ENCODE measurements at places on chromosomes 12 and 14.

- DNase-seq: no peak
These were observed 13.9 kb upstream of the PITPNM2 start for GRCh38 chr12:123164710-123165261.

- DNase-seq: no peak
These were observed 7.6 kb downstream of the AJUBA start for GRCh38 chr14:22974530-22975313.

- DNase-seq: no peak
These were observed 132.0 kb downstream of the PPM1H start for GRCh38 chr12:62802984-62803383.

GRCh38 chr12:110107369-110108281 is 16.5 kb upstream of the IFT81 start:
- DNase-seq: no peak

DNA sequence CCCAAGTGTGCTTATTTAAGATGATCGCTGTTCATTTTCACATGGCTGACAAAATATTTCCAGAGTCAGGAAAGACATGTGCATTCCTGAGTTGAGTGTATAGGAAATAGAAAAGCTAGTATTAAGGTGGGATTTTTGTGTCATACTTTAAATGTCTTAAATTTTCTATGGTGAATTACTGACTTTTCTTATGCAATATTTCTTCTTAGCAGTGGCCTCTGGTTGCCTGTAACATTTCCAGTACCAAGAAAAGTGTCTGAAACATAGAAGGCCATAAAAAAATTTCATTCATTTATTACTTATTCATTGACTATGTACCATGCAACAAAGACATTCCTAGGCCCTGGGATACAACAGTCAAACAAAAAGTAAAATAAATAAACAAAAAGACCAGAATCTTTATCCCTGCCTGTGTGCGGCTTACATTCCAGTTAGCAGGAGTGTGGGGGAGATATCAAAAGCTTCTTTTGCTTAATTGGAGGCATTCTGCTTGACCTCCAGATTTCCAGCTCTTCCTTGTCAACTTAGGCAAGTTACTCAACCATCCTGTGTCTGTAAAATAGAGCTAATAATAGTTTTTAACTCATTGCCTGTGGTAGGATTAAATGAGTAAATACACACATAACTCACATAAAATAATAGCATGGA is 216.3 kb upstream of the FLRT2 start:
- no peak for DNase-seq

GRCh38 chr12:14284184-14284722 is 81.2 kb upstream of the ATF7IP start:
- DNase-seq: no peak

DNA sequence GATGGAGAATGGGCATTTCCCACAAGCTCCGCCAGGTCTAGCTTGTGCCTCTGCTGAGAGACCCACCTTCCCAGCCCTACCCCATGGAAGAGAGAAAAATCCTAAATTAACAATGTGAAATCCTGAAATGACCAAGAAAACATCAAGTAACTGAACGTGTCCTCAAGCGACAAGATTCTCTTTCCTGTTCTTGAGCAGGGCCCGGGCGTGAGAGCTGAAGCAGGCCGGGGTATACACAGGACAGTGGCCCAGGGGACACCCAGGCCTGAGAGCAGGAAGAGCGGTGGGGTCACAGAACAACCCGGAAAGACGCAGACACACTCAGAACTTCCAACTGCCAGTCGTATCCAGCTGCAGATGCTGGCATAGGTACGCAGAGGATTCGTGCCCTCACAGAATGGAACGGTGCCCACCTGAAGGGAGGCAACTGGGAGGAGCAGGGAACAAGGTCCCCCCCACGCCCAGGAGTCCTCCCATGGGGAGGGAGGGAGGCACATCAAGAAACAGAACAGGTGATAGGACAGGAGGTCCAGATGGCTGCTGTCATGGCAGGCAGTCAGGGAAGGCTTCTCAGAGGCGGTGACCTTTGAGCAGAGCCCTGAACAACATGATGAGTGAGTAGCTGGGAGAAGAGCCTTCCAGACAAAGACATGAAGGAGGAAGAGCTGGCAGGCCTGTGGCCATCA is 9.1 kb downstream of the RIMBP2 start:
- no peak for DNase-seq

DNA sequence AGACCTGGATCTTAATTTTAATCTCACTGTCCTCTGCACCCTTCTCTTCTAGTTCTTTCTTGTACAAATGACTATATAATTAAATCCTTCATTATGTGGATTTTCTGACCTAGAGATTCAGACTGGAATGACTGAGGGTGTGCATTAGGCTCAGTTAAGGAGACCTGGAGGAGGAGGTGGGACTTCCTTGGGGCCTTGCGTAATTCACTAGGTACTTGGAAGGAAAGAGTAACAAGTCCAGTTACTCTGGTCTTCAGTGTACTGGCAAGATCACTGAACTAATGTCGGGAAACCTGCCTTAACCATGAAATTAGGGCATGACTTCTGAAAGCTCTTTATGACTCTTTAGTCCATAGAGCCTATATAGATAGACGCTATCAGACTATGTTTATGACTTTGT is 441.4 kb downstream of the EGLN3 start:
- DNase-seq: no peak

DNA sequence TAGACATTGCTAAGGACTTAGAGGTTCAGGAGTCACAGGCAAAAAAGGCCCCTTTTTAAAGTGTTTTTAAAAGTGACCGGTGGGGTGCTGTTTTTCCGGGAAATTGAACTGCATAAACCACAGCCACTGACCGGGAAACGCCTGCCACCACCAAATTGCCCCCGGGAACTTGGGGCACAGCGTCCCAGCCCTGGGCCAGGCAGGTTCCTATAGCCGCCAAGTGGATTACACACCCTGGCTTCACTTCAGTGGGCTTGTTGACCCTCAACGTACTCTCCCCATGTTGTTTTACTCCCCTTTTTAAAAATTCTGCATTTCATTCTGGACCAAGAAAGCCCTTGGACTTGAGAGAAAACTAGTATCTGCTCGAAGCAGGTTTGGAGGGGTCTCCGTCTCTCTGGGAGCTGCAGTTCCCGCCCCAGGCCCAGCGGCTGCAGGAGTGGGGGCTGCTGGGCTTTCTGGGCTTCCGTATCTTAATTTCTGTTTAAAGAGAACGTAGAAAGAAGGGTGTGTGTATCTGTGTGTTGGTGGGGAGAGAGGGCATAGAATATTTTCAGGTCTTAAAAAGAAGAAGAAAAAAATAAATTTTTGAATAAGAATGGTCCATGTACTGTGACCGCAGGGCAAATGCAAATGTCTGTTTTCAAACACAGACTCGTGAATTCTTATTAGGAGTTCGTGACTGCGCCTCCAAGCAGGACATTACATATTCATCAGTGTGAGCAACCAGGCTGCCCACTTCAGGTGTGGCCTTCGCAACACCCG is 82.9 kb downstream of the PAPOLA start:
- no peak for DNase-seq

Data from stimulated activated CD4-positive, alpha-beta T cell treated with anti-CD3 and anti-CD28 coated beads, Interleukin-15, amount 100 ng/mL, for 48 hours (primary cell).